ENCODE measurements at places on chromosomes 6 and 20.

GRCh38 chr20:46545077-46545826 is 5.2 kb downstream of the OCSTAMP start:
- no peak for DNase-seq

DNA sequence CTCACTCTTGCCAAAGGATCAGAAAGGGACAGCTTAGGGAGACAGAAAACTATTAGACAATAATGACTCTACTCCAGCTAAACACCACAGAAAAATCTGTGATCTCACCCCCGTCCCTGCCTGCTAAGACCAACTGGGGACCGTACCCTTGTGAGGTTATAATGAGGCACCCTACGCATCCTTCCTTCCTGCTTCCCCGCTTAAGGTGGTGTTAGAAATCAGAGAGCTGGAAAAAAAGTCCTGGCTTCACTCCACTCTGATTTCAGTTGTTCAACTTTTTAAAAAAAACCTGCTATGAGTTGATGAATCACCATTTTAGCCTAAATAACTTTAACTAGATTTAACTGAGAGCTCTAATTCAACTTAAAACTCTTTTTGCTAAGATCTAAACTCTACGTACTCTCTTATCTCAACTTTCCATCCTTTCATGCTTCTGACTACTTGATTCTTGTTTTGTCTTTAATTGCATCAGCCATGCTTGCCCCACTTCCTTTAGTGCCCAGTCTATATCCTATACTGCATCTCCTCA is 35.8 kb upstream of the TMEM14A start:
- no peak for DNase-seq

DNA sequence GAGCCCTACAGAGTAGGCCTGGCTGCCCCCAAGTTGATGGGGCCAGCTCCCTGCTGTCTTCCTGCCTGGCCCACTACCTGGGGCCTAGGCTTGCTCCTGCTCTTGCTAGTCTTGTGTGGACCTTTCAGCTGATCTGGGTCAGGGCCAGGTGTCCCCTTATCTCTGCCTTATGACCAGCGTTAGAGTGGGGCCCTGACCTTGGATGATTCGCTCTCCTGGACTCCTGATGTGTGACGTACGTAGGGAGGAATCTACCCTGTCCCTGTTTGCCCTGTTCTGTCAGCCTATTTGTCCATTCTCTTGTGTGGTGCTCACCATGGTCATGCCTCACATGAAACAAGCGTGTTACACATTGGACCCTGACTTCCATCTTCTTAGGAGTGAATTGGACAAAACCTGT is 571.8 kb downstream of the QKI start:
- no peak for DNase-seq

DNA sequence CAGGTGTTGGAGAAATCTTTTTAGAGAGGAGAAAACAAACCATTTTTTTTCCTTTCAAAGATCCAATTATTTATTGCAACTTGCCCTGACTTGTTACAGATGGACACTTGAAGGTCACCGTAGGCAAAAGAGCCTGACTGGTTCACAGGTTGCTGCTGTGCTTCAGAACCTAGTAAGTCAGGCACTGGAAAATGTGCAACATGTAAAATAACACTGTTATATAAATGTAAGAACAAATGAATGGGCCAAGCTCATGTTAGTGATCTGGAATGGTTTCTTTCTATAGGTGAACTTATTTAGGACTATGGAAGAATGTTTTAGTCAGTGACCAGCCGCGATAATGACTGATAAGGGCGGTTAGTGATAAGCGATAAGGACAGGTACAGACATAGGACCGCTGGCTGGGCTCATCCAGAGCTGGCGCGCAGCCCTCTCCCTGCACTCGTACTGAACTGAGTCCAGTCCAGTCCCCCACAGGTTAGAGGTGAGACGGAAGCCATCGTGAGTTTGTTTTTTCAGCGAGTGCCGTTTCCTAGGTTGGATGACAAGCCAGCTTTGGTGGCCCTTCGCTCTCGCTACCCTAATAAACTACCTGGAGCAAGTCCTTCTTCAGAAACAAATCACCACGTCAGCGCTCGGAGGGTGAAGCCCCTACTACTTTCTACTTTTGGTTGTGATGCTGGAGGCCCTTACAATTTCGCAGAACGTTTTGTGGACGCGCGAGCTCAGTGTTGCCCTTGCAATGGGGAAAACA is 94.4 kb upstream of the PRDM1 start:
- no peak for DNase-seq

DNA sequence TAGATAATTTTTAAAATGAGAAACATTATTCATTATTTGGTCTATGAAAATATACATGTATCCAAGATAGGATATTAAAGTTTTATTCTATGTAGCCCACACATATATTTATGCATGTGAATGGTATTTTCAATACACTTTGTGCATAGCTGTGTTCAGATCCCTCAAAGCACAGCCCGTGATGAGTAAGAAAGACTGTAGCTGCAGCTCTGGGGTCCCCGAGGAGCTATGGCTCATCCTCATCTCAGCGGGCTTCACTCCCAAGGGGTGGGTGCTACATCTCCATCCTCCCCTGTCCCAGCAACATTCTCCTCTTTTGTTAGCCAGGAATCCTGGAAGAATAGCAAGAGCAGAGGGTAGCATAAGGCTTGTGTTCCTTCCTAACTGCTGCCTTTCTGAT is 130.8 kb downstream of the SAMD5 start:
- no peak for DNase-seq

DNA sequence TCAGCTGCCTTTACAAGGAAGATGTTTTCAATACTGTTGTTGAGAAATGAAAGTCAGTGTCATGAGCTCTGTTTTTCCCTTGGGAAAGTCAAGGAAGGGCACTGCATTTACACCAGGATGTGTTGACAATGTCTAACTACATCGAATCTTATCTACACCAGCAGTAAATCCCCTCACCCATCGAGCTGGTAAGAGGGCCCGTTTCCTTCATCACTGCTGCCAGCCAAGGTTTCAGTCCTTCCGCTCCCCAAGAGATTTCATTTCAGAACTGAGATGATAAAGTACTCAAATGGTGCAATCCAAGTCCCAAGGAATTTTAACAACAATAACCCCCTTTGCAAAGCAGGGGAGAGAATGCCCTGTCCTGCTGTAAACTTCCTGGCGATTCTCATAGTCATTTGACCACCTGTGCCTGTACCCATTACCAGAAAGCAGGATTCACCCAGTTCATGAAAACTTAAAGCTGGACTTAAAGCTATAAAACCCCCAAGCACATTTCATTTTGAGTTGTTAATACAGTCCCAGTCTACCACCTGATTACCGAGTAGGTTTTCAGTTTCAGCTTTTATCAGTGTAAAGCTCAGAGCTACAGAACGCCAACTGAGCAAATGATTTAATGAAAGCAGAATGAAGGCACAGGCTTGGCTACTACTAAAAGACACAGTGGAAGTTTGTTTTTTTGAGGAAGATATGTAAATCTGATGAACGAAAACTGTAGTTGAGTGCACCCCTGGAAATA is 122.5 kb upstream of the TAB2 start:
- no peak for DNase-seq

DNA sequence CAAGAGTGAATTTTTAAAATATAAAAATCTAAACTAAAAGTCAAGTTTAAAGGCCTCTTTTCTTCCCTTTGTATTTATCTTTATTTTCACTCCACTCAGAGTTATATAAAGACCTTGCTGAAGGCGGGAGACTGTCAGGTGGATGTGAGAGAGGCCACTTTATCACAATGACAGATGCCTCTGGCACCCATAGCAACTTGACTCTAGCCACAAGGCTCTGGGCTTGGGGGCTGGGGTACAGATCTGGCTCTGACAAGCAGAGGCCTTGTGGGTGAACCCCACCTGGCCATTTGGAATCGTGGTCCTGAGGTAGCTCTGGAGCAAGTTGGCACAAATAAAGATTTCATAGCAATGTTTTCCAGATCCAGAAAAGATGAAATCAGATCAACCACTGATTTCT is 417.2 kb downstream of the RFPL4B start:
- DNase-seq = no peak

GRCh38 chr6:18845896-18846295 is 458.7 kb downstream of the RNF144B start:
- DNase-seq = no peak

DNA sequence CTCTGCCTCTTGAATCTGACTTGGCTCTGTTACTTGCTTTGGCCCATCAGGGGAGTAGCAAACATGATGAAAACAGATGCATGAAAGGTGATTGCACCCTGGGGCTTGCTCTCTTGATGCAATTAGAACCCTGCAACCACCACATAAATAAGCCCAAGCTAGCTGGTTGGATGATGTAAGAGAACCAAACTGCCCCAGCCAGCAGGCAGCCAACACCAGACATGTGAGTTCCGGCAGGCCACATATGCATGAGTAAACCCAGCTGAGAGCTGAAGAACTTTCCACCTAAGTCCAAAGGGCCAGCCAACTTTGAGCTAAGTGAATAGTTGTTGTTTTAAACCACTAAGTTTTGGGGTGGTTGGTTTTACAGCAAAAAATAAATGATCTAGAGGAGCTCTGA is 268.4 kb downstream of the FARS2 start:
- DNase-seq = no peak

- DNase-seq = no peak
Measured at GRCh38 chr6:65231616-65232015, 475.4 kb downstream of the EYS start.

DNA sequence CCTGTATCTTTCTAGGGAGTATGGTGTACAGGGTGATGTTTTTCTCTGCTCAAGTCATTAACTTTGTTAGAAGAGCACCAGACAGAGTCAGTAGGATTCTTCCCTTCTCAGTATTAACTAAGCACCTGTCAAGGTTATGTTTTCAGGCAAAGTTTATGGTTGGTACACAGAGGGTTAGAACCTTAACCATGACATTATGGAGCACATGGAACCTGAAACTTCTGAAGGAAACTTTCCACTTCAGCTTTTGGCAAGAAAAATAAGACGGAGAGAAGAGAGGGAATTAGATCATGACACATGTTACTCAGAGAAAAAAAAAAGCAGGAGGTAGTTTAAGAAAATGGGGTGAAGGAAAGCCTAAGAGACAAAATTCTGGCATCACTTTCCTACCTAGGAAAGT is 112.9 kb upstream of the PDE7B start:
- no peak for DNase-seq

- DNase-seq = no peak
Measured at GRCh38 chr6:158624684-158625682, 19.6 kb downstream of the DYNLT1 start.

GRCh38 chr6:85482905-85483700 is 33.2 kb downstream of the NT5E start:
- DNase-seq = peak; percentile 56

GRCh38 chr6:37251211-37251780 is 6.3 kb upstream of the TBC1D22B start:
- DNase-seq = no peak

DNA sequence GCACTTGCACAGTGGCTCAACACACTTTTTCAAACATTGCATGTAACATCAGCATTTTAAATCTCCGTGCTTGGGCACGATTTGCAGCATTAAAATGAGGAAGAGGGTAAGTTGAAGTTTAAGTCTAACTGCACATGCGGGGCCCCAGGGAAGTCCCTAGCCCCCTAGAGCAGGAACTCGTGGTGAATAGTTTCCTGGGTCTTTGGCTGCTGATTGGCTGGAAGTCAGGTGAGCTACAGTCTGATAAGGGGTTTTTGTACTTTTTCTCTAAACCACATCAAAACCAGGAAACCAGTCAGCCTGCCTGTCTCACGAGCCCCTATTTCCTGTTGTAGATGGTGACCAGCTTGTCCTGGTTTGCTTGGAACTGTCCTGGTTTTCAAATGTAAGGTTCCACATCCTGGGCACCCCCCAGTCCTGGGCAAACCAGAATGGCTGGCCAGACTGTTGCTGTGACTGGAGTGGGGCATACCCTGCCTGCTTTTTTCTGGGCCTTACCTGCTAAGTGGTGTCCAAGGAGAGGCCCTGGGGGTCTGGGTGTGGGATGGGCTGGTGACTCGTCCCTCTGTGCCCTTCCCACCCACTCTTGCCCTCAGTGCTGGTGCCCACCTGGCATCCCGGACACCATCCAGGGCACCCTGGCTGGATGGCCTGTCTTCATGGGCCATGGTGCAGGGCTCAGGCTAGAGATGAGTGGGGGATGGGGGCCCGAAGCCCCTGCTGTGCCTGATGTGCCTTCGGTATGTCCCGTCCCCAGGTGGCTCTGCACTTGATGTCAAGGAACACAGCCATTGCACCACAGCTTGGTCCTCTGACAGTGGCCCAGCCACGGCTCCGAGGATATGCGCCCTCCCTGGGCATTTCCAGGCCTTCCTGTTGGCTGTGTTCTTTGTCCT is 31.8 kb downstream of the SUN5 start:
- peak; percentile 66 for DNase-seq

GRCh38 chr20:44955270-44955669 is 4.9 kb downstream of the TOMM34 start:
- DNase-seq = no peak

DNA sequence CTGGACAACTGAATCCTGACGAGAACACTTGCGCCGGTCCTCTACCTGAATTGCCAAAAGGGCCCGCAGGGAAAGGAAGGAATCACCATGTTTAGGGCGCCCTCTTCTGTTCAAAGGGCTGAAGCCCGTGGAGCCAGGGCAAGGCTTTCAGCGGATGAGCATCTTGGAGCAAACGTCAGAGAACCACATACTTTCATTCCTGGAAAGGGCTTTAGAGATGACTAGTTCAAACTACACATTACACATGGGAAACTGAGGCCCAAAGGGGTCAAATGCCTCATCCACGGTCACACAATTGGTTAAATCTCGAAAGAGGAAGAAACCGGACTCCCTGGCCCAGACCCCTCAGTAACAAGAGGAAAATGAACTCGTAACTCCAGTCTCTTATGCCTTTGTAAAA is 11.5 kb upstream of the ZNF133 start:
- DNase-seq = peak; percentile 24

DNA sequence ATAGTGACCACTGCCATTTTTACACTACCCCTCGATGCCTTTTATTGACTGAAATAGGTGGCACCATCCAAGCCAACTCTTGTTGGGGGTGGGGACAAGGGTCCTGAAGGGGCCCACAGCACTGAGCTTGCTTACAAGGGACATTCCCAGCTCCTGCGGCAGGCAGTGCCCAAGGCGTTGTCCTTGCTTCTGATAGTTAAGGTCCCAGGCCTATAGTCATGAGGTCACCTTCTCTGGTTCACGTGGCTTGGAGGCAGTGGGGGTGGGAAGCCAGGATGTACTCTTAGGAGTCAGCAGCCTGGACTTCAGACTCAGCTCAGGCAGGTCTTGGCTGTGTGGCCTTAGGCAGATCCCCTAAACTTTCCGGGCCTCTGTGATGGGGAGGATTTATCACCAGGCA is 48.6 kb downstream of the TOX2 start:
- DNase-seq = no peak

- DNase-seq = no peak
Measured at GRCh38 chr6:146901940-146902816, 302.0 kb upstream of the STXBP5 start.

GRCh38 chr6:170473301-170473717 is 79.8 kb downstream of the PSMB1 start:
- DNase-seq = no peak

GRCh38 chr6:169139179-169139971 is 114.3 kb downstream of the THBS2 start:
- no peak for DNase-seq

- no peak for DNase-seq
Measured at GRCh38 chr20:59351157-59352040, 51.0 kb downstream of the EDN3 start.

GRCh38 chr6:156507106-156507505 is 270.1 kb upstream of the ARID1B start:
- DNase-seq = no peak

GRCh38 chr6:131640576-131640975 is 3.5 kb downstream of the ENPP3 start:
- no peak for DNase-seq

Data from activated T-helper 1 cell treated with Interleukin-2 at 50 U/mL for 16 hours (primary cell).